Mucosa of descending colon (tissue), 3 donors: ENCODE measurements at places on chromosomes 6 and 20. TPM values are rescaled to one million over a fixed set of nuclear protein-coding genes. Genes with fewer than 3 reads are reported as not detected.

The SMOC2 gene
- 11.4 TPM for total RNA-seq

The TMEM170B gene
- total RNA-seq, result 9.0 TPM

The CRIP3 gene
- 0.77 TPM for total RNA-seq

The CLPSL2 gene
- total RNA-seq, result not detected

The TINAG gene
- total RNA-seq, result 28.1 TPM

The CBFA2T2 gene
- total RNA-seq, result 28.5 TPM

The PRL gene
- total RNA-seq, result not detected

The NEDD9 gene
- total RNA-seq, result 41.4 TPM

The RUNX2 gene
- 4.4 TPM for total RNA-seq

The EMILIN3 gene
- total RNA-seq, result 0.23 TPM

The NELFE gene
- total RNA-seq, result 51.8 TPM

The KHDC1L gene
- not detected for total RNA-seq

The IL17A gene
- not detected for total RNA-seq

The MTFR2 gene
- total RNA-seq, result 2.2 TPM

The NOX3 gene
- not detected for total RNA-seq

The DDRGK1 gene
- 80.3 TPM for total RNA-seq

The BPIFB2 gene
- total RNA-seq, result not detected

The ZNF311 gene
- total RNA-seq, result 2.6 TPM

The TRIM10 gene
- total RNA-seq, result 3.9 TPM

The DEFB132 gene
- not detected for total RNA-seq

The AKAP12 gene
- 6.3 TPM for total RNA-seq

The SCP2D1 gene
- total RNA-seq, result not detected

The FABP7 gene
- not detected for total RNA-seq

The LIN28B gene
- not detected for total RNA-seq

The C6orf15 gene
- total RNA-seq, result not detected

The SH3BGRL2 gene
- 127 TPM for total RNA-seq

The MYCT1 gene
- total RNA-seq, result 2.3 TPM

The RSPO3 gene
- 9.1 TPM for total RNA-seq

The ARMC12 gene
- 0.31 TPM for total RNA-seq

The SLC22A23 gene
- total RNA-seq, result 61.5 TPM

The KATNA1 gene
- total RNA-seq, result 13.2 TPM

The EEF1A1 gene
- 7,090 TPM for total RNA-seq

The PBX2 gene
- total RNA-seq, result 97.7 TPM
